ENCODE measurements at places on chromosomes 3 and 15.

DNA sequence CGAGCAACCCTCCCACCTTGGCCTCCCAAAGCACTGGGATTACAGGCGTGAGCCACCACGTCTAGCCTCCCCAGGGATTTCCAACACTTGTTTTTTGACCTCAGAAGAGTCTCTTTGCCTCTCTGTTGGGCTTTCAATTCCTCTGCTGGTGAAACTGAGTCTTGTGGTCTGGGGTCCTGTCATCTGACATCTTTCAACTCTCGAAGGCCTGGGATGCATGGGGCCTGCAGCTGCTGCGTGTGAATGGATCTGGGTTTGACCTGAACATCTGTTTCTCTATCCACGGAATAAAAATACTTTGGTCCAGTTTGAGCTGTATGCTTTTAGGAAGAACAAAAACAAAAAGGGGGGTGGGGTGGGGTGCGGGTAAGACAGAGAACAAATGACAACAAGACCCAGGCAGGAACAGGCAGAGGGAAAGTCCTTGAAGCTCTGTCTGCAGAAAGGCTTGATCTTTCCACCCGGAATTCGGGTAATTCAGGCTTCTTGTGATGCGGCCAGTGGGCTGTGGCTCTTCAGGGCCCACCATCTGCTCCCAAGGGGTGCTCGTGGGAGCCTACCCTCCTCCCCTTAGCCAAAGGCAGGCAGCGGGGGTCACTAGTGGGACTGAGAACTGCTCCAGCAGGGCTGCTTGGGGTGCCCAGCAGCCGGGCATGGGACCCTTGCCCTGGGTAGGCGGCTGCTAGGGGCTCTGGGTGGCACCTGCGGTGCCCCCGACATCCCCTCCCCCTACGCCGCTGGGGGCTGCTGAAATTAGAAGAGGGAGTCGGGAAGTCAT is 71.5 kb downstream of the SLC12A8 start:
- no peak for DNase-seq

DNA sequence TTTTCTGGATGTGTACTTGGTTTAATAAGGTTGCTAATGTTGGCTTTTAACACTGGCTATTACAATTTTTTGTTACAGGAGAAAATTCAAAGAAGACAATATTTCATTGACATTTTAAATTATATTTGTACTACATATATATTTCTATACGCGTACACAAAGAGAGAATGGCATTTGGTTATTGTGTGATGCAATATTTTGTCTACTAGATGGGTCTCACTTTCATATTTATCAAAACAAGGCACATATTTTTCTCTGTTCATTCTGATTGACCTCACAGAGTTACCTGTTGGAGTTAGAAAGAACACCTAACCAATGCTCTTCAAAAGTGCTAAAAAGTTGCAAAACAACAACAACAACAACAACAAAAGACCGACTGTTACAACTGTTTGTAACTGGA is 50.2 kb upstream of the VGLL3 start:
- DNase-seq: no peak

DNA sequence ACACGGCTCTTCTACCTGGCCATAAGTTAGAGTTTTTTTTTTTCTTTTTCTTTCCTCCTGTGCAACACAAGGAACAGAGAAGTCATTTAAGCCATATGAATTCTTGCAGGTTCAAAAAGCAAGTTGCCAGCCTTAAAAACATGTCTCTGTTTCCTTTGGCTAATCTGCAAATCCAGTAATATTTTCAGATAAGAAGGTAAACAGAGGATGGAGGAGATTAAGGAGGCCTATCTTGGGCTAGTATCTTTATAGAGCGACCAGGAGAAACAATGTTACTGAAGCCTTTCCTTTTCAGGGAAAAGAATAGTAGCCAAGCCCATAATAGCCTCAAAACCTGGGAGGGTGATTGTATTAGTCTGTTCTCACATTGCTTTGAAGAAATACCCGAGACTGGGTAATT is 20.9 kb upstream of the LMCD1 start:
- DNase-seq: no peak

- no peak for DNase-seq
Observed at GRCh38 chr15:100997442-100997841, 78.3 kb downstream of the LRRK1 start.

Measured in stimulated activated CD4-positive, alpha-beta T cell treated with anti-CD3 and anti-CD28 coated beads, Interleukin-15, amount 100 ng/mL, for 1 hour (primary cell).